Activated CD4-positive, CD25-positive, alpha-beta regulatory T cell treated with anti-CD3 and anti-CD28 coated beads, Interleukin-2, amount 50 U/mL, for 16 hours (primary cell): ENCODE measurements at places on chromosomes 2 and 18.

- no peak for DNase-seq
These were observed 68.2 kb upstream of the EML6 start for GRCh38 chr2:54655046-54655809.

- DNase-seq, result no peak
These were observed 60.4 kb downstream of the BOD1L2 start for GRCh38 chr18:57207124-57207916.

- DNase-seq, result no peak
These were observed 142.2 kb downstream of the EPHA4 start for GRCh38 chr2:221429741-221430491.

DNA sequence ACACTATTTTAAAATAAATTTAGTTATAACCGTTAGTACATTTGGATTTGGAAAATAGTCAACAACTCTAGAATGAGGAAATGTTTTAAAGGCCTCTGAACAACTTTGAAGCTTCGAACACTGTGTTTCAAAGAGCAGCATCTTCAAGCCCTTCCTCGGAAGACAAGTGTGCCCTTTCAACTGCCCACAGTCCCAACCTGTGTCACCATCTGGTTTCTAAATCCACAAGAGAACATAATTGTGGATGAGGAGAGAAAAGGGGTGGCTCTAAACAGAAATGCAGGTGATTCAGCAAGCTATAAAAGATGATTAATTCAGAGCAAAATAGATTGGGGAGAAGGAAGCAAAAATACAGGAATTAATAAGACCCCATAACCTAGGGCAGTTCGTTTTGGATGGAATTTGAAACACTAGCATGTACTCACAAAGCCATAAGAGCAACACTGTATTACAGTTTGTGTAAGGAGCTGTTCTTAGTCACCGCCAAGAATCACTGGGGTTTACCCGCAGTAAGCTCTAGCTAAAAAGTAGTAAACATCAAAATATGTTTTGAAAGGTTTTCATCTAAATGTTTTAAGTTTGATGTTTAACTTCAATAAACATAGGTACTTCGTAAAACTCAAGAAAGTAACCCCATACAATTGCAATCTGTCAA lies 160.7 kb downstream of the EIPR1 start:
- DNase-seq, result no peak

DNA sequence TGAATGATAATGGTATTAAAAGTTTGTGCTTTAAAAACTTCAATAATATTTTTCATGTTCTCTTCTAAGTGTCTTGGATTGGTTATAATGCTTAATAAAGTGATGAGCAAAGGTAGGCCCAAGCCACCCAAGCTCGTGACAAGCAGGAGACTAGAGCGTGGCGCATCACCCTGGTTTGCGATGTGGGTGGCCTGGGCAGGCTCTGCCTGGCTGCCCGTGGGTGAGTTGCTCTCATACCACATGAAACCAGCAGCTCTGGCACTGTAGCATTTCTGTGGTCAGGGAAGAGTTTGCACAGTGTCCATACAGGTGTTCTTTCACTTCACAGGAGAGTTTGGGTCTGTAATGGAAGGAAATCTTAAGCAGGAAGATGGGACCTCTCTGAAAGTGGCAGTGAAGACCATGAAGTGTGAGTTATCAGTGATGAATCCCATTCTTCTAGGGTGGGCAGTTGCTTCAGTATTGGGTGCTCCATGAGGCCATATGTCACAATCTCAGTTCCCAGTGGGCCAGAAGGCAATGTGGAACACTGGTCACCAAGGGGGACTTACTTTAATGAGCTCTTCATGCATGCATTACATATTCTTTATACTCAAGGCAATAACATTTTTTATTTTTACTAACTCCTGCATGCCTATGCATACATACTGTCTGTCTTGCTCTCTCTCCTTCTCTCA lies 51.4 kb upstream of the TMEM87B start:
- DNase-seq, result no peak

GRCh38 chr18:55513161-55513560 lies 74.8 kb downstream of the TCF4 start:
- no peak for DNase-seq

- DNase-seq, result no peak
These were observed 3.8 kb upstream of the ATP8B1 start for GRCh38 chr18:57806978-57807285.
